ENCODE measurements at places on chromosomes 1 and 21.
A peak's percentile ranks its signal among the peaks of the same experiment; 100 is the strongest.

DNA sequence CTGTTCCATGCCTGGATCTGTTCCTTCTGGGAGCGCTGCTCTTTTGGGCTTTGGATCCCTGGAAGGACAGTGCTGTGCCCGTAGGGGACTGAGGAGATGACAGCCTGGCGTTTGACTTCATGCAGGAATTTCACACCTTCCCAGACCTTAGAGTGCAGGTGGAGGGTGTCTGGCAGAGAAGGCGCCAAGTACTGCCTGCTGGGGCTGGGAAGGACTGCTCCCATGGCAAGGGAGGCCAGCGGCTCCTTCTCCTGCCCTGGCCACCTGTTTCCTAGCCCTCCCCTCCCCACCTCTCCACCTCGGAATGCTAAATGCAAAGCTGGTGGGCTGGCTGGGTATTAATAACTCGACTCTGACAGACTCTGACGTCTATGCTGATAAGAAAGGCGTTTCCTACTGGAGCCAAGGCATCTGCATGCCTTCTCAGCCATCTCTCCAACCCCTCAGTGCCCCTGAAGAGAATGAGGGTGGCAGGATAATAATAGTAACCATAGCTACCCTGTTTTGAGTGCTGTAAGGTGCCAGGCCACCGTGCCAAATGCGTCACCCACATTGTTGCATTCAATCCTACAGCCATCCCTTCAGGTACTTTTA lies 17.5 kb upstream of the PDIK1L start:
- no peak for DNase-seq

DNA sequence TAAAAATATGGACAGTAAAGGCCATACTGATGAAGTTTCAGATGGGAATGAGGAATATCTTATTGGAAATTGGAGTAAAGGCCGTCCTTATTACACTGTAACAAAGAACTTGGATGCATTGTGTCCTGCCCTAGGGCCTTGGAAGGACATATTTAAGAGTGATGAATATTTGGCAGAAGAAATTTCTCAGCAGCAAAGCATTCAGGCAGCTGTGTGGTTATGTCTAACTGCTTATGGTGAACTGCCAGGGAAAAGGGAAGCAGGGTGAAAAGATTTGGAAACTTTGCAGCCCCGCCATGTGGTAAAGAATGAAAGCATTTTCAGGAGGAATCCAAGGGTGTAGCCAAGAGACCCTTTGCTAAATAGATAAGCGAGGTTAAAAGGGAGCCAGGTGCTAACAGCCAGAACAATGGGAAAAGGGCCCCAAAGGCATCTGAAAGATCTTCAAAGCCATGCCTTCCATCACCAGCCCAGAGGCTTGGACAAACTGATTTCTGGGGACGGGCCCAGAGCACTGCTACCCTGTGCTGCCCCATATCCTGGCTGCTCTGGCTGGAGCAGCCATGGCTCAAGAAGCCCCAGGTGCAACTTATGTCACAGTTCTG lies 200.0 kb downstream of the PTPRU start:
- no peak for DNase-seq

GRCh38 chr1:214044438-214045214 lies 56.9 kb downstream of the PROX1 start:
- DNase-seq, result no peak

DNA sequence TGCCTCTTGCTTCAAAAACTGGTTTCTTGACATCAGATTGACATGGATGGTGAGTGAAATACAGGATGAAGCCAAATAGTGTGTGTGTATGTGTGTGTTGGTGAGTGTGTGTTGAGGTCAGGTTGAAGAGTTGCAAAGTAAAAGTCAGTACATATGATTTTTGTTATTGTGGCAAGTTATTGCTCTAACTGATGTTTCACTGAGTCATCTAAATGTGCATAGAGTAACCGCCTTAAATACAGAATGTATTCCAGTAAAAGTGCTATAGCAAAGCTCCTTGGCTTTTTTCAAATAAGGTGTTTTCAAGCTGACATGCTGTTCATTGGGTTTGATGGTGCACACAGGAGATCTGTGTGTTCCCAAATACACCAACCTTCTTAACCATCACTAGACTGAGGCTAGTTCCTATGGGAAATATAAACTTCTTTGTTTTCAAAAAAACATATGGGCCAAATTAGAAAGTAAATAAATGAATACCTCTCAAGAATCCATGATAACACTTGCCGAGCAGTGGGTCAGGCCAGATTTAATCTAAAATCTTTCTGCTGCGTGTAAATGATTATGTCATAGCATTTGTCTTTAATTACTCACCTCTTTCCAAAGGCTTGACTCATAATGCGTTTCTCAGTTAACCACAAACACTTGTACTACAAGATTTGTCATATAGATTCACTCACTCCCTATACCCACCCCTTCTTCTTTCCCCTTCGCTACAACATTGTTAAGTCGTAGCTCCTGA lies 151.1 kb downstream of the LYPLAL1 start:
- no peak for DNase-seq

- no peak for DNase-seq
Observed at GRCh38 chr1:168280296-168280927, at the start of gene TBX19. TBX19 (plus strand) TSS chr1:168280877; CDS start chr1:168281091, 214 bp downstream.

GRCh38 chr1:156356262-156356874 lies 12.6 kb upstream of the RHBG start:
- DNase-seq, result no peak

DNA sequence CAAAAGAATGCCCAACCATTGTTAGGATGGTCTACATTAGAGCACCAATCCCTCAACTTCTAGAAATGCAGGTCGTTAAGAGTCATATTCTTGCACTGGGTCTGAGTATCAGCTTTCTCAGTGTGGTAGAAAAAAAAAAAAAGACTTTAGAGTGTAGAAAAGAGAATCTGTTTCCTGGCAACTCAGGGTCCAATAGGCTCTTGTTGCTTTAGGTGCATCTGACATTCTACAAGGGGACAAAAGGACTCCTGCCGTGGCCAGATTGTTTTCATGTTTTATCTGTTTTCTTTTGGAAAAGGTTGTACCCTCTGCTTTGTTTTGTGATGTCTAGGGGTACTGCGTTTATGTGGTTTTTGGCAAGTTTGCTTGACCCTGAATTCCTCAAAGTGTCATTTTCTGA lies 105.4 kb upstream of the KCNK2 start:
- DNase-seq, result no peak

DNA sequence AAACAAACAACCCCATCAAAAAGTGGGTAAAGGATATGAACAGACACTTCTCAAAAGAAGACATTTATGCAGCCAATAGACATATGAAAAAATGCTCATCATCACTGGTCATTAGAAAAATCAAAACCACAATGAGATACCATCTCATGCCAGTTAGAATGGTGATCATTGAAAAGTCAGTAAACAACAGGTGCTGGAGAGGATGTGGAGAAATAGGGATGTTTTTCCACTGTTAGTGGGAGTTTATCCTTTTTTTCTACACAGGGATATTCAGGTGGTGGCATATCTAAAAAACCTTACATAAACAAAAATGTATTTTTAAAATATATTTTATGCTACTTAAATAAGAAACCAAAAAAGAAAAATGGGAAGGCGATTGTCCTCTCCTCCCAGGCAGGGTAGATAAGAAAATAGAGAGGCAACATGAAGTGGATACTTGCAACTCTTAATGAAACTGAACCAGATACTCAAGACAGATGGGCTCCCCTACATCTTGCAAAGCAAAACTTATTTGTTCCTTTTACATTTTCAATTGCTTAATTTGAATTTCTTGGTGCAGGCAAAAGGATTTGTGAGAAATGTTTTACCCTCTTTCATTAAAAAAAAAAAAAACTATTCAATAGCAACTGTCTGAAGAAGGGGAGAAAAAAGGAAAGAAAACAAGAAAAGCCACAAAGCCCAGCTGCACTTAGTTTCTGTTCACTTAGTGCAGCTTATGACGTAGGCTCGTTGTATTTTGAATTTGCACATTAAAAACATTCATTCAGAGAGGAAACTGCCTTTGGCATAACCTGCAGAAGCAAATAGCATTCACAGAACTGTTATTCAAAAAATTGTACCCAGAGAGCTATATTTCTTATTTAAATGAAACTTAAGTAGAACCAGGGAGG lies 36.9 kb upstream of the RGS1 start:
- DNase-seq, result no peak

DNA sequence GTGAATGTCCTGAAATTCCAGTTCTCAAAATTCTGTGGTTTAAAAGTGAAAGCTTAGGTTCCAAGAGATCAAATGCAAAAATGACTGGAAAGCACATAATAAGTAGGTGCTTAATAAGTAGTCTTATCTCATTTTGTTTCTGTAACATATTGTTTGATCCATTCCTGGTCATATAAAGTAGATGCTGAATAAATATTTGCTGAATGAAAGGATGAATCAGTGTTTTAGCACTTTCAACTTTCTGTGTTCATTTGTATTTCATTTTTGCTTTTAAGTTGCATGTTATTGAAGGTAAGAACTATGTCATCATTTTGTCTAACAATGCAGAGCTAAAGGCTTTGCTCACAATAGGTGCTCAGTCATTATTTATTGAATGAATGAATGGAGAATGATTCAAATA lies 6.3 kb downstream of the MAST2 start:
- no peak for DNase-seq

DNA sequence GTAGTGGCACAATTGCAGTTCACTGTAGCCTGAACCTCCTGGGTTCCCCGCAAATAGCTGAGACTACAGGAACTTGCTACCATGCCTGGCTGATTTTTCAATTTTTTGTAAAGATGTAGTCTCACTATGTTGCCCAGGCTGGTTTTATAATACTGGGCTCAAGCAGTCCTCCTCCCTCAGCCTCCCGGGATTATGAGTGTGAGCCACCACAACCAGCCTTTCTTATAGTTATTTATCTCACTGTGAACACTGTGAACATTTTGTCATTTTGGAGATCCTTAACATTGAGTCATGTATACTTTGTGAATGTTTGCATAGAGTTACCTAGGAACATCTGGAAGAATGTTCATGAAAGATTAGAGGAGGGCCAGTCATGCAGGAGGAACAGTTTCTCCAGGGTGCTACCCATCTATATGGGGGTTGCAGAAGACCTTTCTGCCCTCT lies 127.1 kb upstream of the CACYBP start:
- DNase-seq, result no peak

DNA sequence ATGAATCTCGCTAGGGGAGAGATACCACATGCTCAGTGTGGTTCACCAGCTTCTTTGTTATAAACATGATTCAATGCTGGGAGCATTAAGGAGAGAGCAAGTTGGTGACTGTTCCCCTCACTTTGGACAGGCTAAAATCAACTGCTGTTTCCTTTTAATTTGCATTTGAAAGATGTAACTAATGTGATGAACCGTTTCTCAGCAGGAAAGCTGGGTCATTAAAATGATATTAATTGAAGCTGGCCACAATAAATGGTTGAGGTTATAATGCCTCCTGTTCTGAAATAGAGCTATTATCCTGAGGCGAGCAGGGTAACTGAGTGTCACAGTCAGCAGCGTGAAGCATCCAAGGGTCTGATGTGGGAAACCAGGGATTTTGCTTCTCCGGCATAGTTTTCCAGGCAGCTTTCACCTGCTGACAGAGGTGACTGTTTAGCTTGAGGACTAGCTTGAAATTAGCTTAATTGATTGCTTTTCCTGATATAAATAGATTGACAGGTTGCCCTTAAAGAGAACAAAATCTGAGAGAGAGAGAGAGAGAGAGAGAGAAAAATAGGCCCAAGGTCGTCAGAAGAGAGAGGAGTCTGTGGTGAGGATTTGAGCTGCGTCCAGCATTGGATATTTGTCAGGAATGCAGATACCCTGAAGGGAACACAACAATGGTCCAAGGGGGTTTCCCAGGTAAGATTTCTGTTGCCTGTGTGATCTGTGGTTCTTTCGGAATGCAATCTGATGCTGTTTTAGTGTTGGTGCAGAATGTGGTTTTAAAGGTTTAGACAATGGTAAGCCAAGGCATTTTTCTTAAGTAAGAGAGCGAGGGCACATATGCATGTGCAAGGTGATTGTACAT lies 209.7 kb downstream of the PATJ start:
- DNase-seq, result no peak

- peak; percentile 46 for DNase-seq
Observed at GRCh38 chr1:9942399-9942938, 722 bp downstream of the LZIC start.

DNA sequence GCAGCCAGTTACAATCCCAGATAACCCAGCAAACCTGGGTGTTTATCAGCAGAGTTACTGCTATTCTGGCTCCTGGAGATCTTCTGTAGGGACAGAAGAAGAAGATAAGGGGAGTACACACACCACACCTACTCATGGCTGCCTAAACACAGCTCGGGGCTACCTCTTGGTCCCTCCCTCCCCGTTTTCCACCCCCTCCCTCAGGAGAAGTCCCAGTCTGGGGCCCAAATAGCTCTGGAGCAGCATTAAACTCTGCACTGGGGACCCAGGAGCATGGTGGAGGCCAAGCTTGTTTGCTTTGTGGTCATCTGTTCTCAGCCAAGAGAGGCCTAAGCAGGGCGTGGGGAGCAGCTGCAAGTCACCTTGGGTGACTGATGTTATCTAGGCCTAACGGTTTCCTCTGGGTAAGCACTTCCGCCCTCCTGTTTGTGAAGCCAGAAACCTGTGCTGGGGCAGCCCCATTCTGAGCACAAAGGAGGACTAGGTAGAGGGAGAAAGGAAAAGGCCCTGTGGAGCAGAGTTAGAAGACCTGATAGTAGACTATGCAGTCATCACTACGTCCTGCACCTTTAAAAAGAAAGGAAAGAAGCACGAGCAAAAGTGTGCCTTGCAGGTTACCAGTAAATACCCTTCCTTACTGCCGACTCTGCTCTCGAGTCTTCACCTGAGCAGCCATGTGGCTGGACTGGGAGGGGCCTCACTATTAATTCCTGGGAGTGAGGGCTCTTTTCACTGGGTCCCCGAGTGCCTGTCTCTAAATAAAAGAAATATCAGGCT lies 2.0 kb upstream of the RCSD1 start:
- DNase-seq, result no peak

GRCh38 chr1:34776911-34777310 lies 4.1 kb upstream of the GJB3 start:
- DNase-seq, result no peak

GRCh38 chr21:44932408-44933181 lies 7.2 kb upstream of the SLX9 start:
- peak; percentile 89 for DNase-seq

- no peak for DNase-seq
Observed at GRCh38 chr1:93963585-93963984, 54.4 kb upstream of the GCLM start.

Data from D341Med (cell line).